ENCODE measurements at places on chromosomes 5 and 9.

GRCh38 chr9:108374626-108375025, 481.2 kb downstream of the ACTL7B start:
- DNase-seq: no peak

GRCh38 chr5:172229904-172230303, 35.9 kb downstream of the EFCAB9 start:
- no peak for DNase-seq

DNA sequence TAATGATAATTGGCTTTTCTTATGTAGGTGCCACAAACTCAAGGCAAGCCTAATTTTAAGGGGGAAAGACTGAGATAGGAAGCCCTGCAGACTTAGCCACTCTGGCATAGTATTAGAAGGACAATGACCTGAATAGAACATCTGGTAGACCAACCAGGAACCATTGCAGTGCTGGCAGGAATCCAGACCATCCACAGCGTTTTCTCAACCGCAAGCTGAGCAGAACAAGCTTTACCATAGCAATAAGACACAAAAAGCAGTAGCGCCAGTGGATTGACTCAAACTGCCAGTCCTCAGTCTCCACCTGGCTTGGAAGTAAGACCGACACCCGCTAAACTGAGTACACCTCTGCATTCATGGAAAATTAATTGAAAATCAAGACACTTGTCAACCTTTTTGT, 141.3 kb upstream of the LPAR1 start:
- no peak for DNase-seq

- no peak for DNase-seq
Measured at GRCh38 chr5:177128551-177128981, 5.0 kb upstream of the NSD1 start.

GRCh38 chr5:114471529-114471928, 109.7 kb downstream of the KCNN2 start:
- no peak for DNase-seq

DNA sequence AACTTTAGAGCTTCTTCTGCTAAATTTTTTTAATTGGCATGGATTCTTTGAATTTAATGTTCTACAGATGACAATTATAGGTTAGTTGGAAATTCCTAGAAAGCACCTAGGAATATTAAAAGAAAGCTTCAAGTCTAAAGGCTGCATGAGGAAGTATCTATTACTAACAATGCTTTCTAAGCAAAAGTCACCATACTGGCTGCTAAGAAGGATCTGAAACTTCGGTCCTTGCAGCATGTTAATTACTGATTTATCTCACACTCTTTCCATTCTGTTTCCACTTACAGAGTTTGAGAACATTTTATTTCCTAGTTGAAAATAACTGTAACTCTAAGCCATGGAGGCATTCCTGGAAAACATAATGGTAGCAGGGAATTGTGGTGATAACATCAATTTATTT, 8.4 kb downstream of the SEMA6A start:
- DNase-seq: no peak

DNA sequence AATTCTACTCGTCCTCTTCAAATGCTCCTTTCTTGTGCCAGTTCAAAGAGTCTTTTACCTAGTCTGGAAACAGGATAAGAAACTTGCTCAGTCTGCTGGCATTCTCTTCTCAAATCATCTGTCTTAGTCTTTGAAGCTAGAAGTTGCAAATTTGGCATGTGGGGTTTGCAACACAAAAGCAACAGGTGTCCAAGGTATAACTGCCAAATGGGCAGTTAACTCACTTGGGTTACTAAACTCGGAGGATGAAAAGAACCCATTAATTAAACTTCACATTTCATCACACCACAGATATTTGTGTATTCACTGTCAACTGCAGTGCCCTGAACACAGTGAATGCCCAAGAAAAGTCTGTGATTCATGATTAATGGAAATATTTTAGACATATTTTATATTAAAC, 108.0 kb upstream of the TARS1 start:
- DNase-seq: no peak

GRCh38 chr9:108768744-108769143, 87.0 kb downstream of the ACTL7B start:
- no peak for DNase-seq

- no peak for DNase-seq
Measured at GRCh38 chr9:126608551-126608950, 5.2 kb upstream of the LMX1B start.

DNA sequence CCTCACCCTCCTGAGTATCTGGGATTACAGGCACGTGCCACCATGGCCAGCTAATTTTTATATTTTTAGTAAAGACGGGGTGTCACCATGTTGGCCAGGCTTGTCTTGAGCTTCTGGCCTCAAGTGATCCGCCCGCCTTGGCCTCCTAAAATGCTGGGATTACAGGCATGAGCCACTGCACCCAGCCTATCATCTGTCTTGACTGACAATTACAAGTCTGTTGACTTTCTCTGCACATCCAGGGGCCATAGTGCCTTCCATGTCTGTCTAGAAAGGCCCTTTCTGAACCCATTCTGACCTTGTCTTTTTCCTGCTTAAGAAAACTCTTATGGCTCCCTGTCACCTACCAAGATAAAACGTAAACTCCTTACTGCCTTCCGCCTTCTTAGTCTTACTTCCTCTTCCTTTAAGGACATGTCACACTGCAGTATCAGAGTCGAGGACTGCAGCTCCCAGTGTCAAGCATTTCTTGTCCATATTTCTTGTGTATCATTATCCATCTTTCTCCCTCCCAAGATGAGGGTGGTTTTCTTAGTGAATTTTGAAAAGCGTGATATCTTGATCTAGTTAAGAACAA, 49.9 kb upstream of the SHB start:
- no peak for DNase-seq

DNA sequence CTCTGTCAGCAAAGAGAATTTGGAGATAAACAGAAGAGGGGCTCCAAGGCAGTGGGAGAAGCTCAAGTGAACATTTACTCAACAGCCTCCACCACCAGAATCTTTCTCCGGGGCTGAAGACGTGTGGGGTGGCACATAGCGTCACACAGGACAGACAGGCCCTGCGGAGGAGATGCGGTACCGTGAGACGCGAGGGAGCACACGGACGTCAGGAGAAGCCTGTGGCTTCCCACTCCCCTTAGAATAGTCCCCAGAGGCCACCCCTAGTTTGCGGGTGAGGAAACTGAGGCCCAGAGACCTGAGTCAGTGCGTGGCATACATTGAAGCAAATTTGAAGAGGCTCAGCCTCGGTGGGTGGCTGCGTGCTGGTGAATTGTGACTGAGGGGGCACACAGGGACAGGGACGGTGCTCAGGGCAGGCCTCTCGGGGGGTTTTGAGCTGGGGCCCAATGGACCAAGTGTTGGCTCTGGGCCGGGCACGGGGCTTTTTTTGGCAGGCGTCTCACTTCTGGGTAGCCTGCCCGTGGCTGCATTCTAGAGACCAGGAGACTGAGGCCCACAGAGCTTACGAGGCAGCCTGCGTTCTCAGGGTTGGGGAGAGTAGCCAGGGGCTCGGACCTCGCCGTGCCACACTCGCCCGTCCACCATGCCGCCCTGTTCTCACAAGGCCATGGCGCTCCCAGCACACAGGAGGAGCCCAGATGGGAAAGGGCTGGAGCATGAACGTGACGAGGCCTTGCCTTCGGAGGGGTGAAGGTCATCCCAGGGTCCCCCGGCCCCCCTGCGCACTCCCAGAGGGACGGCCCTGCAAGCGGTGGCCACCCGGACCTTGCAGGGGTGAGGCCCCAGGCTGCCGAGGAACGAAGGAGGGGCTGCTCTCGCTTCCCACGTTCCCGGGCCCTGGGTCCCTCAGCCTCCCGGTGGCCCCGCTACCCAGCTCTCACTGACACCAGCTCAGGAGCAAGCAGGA, 220.6 kb downstream of the C9orf50 start:
- no peak for DNase-seq
